Urinary bladder (tissue), 4 donors: ENCODE measurements at places on chromosomes 1 and 21. TPM values are rescaled to one million over a fixed set of nuclear protein-coding genes. Genes with fewer than 3 reads are reported as not detected.

GRCh38 chr21:15730484-15731242, 881 bp downstream of the USP25 start:
- DNase-seq, result no peak

DNA sequence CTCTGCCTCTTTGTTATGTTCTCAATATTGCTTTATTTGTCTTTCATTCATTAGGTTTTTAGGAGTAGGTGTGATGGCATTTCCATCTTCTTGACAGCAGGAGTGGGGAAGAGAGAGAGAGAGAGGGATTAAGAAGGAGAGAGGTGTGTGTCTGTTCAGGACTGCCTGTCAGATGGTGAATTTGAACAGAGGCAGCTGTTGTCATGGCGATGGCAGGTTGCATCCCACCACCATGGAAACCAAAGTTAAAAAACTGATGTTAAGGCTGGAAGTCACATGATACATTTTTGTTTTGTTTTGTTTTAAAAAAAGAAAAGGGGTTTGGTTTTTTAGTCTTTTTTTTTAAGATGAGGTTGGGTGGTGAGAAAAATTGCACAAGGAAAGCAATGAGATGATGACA, 18.3 kb downstream of the CACNA1E start:
- no peak for DNase-seq

DNA sequence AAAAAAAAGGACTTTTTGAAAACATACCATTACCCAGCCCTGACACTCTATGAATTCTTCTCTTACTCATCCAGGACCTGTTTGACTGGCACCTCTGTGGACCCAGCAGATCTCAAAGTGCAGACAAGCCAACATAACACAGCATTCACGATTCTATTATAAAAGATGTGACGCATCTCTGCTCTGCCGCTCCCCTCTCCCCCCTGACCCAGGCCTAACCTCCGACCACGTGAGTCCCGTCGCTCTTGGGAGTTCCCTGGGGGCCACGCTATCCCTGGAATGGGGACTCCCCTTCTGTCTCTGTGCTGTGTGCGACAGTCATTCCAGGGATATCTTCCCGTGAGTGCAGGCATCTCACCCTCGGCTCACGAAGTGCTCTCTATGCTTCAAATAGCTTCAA, 21.1 kb downstream of the LRRC38 start:
- no peak for DNase-seq

- peak; percentile 57 for DNase-seq
Observed at GRCh38 chr1:12518931-12519692, 98.9 kb downstream of the DHRS3 start.

- no peak for DNase-seq
Observed at GRCh38 chr1:30384286-30385245, 338.8 kb downstream of the MATN1 start.

Gene MAPKAPK2
- total RNA-seq, result 20.4 TPM
